ENCODE measurements at places on chromosomes 1 and 21.

DNA sequence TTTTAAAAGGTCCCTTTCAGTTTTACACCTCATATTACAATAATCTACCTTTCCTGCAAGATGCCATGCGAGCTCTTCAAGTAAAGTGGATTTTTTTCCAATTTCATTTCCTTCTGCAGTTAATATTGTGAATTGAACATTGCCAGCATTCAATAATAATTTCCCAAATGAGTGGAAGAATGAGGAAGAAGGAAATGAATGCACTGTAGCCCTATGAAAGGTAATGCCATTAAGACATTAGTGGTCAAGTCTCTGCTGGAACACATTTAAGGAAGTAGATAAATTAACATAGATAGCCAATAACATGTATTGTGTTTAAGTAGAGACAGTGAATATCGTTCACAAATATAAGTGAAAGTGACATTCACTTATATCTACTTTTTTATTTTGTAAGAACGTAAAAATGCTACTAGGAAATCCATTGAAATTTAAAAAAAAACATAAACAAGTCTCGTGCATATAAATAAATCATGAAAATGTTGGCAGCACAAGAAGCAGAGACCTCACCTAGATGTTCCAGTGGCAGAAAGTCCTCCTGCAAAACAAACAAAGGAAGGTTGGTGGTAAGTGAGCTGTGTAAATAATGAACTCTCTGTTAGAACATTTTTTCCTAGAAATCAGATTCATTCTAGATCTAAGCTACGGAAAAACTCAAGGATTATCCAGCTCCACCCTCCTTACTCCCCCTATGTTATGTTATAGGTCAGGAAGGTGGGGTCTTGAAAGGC, 17.7 kb downstream of the FCRL3 start:
- DNase-seq: no peak

- DNase-seq: no peak
Observed at GRCh38 chr1:97441966-97442365, 478.9 kb downstream of the DPYD start.

- DNase-seq: no peak
Observed at GRCh38 chr1:212951947-212952640, 1.8 kb downstream of the VASH2 start.

DNA sequence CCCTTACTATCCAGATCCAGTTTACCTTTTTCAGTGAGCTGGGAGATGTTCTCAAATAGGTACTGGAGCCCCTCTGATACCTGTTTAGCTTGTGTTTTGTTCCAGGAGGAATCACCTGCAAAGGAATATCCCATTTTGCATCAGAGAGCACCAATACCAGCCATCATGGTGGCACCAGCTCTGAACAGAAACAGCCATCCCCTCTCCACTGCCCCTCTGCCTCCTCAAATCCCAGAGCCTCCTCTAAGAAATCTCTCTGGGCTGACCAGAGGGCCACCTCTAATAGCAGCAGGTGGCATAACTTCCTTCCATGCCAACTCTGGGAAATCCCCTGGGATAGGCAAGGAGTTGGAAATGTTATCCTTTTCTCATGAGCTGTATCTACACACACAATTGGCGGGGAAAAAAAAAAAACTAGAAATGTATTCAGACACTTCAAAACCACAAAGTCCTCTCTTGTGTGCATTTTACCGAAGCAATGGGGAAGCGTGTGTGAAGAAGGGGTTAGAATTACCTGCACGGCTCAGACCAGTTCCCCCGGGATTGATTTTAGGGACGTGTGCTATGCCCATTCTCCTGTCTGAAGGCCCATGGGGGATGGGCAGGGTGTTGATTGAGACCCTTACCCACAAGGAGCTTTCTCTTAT, 2.4 kb downstream of the PGLYRP4 start:
- no peak for DNase-seq

DNA sequence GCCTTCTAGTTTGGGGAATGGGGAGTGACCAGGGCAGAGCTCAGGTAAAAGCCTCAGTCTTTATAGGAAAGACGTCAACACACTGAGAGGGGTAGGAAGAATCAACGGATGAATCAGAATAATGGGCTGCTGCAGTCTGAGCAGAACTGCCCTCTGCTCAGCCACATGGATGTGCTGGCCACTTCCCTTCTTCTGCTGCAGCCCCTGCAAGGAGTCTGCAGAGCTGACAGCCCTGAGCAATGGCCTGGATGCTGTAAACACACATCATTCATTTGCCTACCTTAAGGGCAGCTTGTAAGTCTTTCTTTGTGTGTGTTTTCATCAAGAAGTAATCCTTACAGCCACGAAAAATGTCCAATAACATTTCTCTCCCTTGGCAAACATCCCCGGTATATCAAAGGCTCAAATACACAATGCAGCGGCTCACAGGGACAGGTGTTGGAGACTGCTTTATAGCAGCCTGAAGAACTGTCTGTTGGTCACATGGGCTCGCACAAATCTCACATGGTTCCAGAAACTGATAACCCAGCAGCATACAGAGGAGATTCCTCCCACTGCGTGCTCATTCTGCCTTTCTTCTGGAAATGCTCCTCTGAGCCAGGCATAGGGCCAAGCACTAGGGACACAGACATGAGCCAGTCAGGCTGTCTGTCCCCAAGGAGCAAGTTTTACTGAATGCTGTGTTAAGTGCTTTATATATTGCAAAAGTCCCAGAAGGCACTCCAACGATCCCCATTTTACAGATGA, 110.1 kb downstream of the HMGB4 start:
- DNase-seq: no peak

DNA sequence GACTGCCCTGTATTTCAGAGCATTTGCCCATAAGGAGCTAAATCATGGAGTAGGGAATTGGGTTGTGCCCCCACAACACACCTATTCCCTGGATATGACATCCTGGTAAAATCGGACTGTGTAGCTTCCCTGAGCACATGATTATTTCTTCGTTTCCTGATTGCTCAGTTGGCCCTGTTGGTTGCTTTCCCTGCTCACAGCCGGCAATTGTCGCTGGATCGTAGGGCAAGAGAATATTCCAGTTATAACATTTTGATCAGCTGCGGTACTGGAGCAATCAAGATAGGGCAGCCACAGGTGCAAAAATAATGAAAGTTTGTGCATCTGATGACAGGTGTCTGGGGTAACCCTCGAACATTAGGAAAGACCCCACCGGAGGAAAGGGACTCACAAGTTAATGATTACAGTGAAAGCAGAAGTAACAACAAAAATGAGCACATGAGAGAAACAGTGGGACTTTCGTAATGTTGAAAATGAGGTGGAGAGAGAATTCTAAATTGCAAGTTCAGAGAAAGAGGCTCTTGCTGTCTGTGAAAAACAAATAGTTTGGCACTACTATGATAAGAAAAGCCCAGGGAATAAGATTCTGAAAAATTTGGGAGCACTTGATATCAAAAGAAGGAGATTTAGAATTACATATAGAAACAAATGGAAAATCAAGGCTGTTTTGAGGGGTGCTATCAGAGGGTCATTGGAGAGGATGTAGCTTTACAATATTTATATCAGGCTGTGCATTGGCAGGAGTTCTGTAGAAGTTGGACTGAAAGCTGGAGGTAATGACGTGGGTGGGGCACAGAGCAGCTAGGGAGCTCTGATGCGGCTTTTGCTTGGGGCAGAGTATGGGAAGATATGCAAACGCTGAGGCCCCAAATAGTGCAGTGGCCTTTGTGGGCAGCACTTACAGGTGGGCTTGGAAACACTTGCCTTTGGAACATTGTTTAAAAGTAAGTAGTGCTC, at the start of gene MAB21L3:
Gene MAB21L3, plus strand, starts transcription at position 833 of the 957 bp plus-strand sequence. CDS start 1,217 bp downstream, outside the sequence.
- peak; percentile 50 for DNase-seq

- DNase-seq: no peak
Observed at GRCh38 chr1:207510444-207510843, 14.5 kb downstream of the CR1 start.

DNA sequence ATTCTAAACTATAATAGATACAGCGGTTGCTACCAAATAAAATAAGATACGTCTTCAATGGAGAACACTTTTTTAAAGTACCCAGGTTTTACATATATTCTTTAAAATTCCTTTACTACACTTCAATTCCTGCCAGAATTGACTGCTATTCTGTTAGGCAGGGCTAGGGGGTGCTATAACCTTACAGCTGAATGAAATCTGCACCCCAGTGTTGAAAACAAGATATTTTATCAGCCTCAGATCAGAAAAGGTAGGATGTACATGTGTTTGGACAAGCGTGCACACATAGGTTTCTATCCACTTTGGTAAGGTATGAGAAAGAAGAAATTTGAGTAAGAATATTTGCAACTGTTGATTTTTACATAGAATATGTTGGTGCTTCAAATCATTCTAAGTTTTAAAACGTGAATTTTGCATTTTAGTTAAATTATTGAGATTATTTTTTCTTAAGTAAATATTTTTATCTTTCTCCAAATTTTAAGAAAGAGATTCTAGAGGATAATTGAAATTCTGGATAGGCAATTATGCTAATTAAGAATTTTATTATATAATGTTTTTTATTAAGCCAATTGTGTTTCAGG, 490.8 kb upstream of the ADGRL4 start:
- DNase-seq: peak; percentile 57

- DNase-seq: no peak
Observed at GRCh38 chr1:26839339-26839722, 12.8 kb downstream of the ZDHHC18 start.

- peak; percentile 49 for DNase-seq
Observed at GRCh38 chr1:243264717-243265116, 8.9 kb downstream of the SDCCAG8 start.

DNA sequence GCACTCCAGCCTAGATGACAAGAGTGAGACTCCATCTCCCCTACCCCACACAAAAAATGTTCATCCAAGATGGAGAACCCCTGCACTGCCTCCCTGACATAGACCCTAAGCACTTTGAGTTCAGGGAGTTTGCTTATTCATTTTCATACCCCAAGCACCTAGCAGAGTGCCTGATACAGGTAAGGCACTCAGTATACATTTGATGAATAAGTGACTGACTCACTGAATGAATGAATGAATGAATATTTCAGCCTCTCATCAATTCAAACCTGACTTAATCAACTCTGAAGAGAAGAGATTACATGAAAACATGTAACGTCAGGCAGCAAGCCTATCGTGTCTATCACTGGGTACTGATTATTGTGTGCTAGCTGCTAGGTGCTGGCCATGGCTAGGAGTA, 121.3 kb upstream of the GADD45A start:
- no peak for DNase-seq

GRCh38 chr1:62082456-62083363, 111.9 kb upstream of the L1TD1 start:
- DNase-seq: peak; percentile 51

- DNase-seq: no peak
Observed at GRCh38 chr1:91757763-91758460, 128.0 kb downstream of the TGFBR3 start.

DNA sequence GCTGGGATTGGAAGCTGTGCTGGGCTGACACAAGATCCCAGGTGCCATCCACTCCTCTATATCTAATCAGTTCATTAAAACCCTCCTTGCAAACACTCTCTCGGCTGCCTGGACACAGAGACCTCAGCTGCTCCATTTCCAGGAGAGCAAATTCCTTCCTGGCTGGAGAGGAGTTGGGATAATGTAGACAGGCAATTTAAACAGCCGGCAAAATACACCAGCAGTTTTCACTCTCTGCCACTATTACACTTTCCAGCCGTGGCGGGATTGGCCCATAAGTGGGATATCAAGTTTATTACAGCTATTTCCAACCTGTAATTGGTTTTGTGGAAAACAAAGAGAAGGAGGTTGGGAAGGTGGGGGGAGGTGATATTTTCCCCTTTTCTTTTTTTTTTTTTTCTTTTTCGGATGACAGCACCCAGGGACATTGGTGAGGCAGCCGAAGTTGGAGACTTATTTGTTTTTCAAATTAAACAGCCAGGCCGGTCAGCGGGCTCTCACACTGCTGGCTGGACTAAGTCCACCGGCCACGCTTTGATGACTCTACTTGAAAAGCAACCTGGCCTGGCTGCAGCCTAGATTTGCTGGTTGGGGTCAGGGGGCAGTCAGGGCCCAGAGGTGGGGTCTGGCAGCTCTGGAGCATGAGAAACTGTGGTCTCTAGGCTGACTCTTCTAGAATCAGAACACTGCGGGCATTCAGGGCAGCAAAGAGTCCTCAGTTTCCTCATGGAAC, 177.4 kb downstream of the IGSF21 start:
- DNase-seq: no peak

DNA sequence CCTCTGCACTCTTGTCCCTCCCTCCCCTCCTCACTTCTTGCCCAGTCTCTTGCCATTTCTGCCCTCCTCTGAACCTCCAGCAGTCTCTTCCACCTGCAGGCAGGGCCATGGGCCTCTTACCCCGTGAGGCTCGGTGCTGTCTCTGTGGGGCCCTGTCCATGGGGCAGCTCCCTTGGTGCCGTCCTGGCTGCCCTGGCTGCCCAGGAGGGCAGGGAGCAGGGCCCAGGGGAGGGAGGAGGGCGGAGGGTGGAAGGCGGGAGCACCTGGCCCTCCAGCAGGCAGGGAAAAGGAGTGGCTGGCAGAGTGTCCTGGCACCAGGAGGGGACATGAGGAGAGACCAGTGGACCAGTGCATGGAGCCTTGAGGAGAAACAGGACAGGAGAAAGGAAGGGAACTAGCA, at the start of gene RORC:
Gene RORC, minus strand, starts transcription at position 198 of the 400 bp plus-strand sequence. Its CDS starts 38 bp downstream, at position 160.
- no peak for DNase-seq

- DNase-seq: no peak
Observed at GRCh38 chr1:12346483-12347151, 116.8 kb downstream of the VPS13D start.
